ENCODE measurements at places on chromosomes 3 and 15. TPM values are rescaled to one million over a fixed set of nuclear protein-coding genes. Genes with fewer than 3 reads are reported as not detected.

The MTFMT gene
- total RNA-seq, result 24.7 TPM

The NUSAP1 gene
- 106 TPM for total RNA-seq

The GOLGA8H gene
- total RNA-seq, result 0.16 TPM

The GOLGA8B gene
- total RNA-seq, result 68.2 TPM

The FMN1 gene
- total RNA-seq, result 1.6 TPM

The VIPR1 gene
- 3.7 TPM for total RNA-seq

The C2CD4B gene
- total RNA-seq, result 0.50 TPM

DNA sequence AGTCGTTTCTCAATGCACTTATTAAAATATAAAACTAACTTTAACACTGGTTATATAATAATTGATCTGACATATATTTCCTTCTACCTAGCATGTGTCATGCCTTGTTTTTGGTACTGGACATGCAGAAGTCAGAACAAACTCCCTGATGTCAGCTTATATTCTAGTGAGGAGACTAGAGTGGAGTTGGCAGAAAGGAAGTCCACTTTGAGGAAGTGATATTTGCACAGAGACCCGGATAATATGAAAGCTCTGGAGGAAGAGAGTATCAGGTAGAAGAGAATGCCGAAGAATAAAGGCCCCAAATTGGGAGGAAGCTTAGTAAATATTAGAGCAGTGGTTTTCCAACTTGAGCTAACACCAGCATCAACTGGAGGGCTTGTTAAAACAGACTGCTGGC is 24.6 kb upstream of the ZNF280D start:
- H3K27ac ChIP-seq, result no peak overlapping the region
- H3K4me1 ChIP-seq, result no peaks in the 10 kb centered on the region
- no peak for DNase-seq
- no peaks in the 10 kb centered on the region for H3K36me3 ChIP-seq

GRCh38 chr3:48425281-48425812 is 4.5 kb downstream of the PLXNB1 start:
- peak overlapping the region; percentile 60 for H3K27ac ChIP-seq
- no peak overlapping the region for H3K4me3 ChIP-seq
- peaks cover 12% of the 10 kb centered on the region for H3K36me3 ChIP-seq
- no peak for DNase-seq

DNA sequence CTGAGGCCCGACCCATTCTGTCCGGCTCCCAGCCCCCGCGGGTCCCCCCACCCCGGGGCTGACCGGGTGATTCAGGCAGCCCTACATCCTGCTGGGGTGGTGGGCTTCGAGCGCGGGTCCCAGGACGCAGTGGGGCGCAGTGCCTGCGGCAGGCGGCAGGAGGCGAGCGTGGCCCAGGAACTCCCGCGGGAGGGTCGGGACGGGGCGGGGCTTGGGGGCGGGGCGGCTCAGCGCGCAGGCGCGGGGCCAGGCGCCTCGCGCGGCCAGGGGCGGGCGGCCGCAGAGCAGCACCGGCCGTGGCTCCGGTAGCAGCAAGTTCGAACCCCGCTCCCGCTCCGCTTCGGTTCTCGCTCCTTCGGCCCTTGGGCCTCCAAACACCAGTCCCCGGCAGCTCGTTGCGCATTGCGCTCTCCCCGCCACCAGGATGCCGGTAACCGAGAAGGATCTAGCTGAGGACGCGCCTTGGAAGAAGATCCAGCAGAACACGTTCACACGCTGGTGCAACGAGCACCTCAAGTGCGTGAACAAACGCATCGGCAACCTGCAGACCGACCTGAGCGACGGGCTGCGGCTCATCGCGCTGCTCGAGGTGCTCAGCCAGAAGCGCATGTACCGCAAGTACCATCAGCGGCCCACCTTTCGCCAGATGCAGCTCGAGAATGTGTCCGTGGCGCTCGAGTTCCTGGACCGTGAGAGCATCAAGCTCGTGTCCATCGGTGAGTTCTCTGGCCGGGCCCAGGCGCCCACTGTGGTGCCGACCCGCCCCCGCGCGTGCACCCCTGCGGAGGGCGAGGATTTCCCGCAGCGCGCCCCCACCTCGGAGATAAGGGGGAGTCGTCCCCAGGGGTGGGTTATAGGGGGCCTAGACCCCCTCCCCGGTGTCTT is at the start of gene FLNB:
TSS of gene FLNB (plus strand) at position 282 of the 885 bp plus-strand sequence. CDS start at position 425, 143 bp downstream.
- peaks cover 60% of the 10 kb centered on the region for H3K4me1 ChIP-seq
- H3K4me3 ChIP-seq, result peak within 1 kb of the TSS; percentile 100
- peaks cover 2% of the 10 kb centered on the region for H3K36me3 ChIP-seq
- DNase-seq, result peak; percentile 77
- peak within 1 kb of the TSS; percentile 63 for H3K27ac ChIP-seq

DNA sequence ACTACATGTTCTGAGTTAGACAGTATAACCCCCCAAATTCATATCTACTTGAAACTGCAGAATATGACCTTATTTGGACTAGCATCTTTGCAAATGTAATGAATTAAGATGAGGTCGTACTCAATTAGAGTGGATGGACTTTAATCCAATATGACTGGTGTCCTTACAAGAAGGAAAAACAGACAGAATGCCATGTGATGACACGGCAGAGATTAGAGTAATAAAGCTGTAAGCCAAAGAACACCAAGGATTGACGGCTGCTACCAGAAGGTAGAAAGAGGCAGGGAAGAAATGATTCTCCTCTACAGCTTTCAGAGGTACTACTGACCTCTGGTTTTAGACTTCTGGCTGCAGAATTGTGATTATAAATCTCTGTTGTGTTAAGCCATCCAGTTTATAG is 30.3 kb downstream of the GALK2 start:
- H3K27ac ChIP-seq, result no peak overlapping the region
- no peaks in the 10 kb centered on the region for H3K36me3 ChIP-seq
- no peaks in the 10 kb centered on the region for H3K27me3 ChIP-seq
- DNase-seq, result no peak
- no peaks in the 10 kb centered on the region for H3K4me1 ChIP-seq
- H3K4me3 ChIP-seq, result no peak overlapping the region

- peak overlapping the region; percentile 81 for H3K4me3 ChIP-seq
- peaks cover 19% of the 10 kb centered on the region for H3K4me1 ChIP-seq
- H3K27ac ChIP-seq, result peak overlapping the region; percentile 89
- H3K27me3 ChIP-seq, result no peaks in the 10 kb centered on the region
- H3K36me3 ChIP-seq, result no peaks in the 10 kb centered on the region
- peak; percentile 41 for DNase-seq
Observed at GRCh38 chr15:44194323-44195150, 534 bp downstream of the FRMD5 start.

- no peaks in the 10 kb centered on the region for H3K4me1 ChIP-seq
- H3K4me3 ChIP-seq, result no peak overlapping the region
- no peaks in the 10 kb centered on the region for H3K27me3 ChIP-seq
Observed at GRCh38 chr15:88878720-88879184, 16.6 kb downstream of the HAPLN3 start.

- no peaks in the 10 kb centered on the region for H3K36me3 ChIP-seq
- no peaks in the 10 kb centered on the region for H3K27me3 ChIP-seq
- H3K27ac ChIP-seq, result no peak overlapping the region
- DNase-seq, result no peak
Observed at GRCh38 chr3:4574426-4574965, 81.3 kb downstream of the ITPR1 start.

DNA sequence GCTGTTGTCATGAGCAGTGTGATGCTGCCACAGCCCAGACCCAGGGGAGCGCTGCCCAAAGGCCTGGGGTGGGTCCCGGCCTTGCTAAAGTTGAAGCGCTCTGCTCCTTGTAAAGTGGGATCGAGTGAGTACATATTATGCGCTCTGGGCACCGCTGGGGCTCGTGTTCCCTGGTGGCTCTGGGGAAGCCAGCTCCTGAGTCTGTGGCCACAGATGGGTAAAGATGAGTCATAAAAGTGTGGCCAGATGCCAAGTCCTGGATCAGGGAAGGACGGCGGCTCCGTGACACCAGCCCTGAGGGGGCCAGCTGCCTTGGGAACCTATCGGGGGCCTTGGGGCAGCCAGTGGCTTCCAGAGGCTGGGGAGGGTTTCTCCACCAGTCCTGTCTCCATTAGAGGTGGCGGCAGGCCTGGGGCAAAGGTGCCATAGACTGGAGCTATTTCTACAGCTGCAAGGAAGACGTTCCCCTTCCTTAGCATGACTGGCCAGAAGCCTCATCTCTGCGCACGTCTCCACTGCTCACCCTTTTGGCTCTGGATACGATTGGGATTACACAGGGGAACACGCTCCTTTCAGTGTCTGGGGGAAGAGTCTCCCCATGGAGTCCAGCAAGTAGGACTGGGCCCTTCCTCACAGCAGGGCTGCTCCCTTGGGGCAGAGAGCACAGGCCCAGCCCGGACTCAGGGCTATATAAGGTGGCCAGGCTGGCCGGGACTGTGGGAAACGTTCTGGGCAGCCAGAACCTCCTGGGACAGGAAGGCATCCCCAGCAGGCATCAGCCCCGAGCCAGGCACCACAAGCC is 1.2 kb upstream of the ITIH4 start:
- no peaks in the 10 kb centered on the region for H3K36me3 ChIP-seq
- peaks cover 9% of the 10 kb centered on the region for H3K4me1 ChIP-seq
- H3K27ac ChIP-seq, result no peak overlapping the region

DNA sequence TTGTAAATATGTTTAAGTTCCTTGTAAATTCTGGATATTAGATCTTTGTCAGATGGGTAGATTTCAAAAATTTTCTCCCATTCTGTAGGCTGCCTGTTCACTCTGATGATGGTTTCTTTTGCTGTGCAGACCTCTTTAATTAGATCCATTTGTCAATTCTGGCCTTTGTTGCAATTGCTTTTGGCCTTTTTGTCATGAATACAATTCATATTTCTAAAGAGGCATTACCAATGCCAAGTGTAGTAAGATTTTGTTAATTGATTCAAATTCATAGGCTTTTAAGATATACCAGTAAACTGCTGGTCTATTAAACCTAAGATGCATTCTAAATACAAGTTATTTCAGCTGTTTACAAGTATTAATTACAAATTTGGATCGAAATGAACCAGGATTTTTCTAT is 31.0 kb downstream of the PIK3R4 start:
- DNase-seq, result no peak
- no peaks in the 10 kb centered on the region for H3K27me3 ChIP-seq
- no peak overlapping the region for H3K27ac ChIP-seq
- H3K4me3 ChIP-seq, result no peak overlapping the region
- H3K36me3 ChIP-seq, result no peaks in the 10 kb centered on the region
- no peaks in the 10 kb centered on the region for H3K4me1 ChIP-seq

DNA sequence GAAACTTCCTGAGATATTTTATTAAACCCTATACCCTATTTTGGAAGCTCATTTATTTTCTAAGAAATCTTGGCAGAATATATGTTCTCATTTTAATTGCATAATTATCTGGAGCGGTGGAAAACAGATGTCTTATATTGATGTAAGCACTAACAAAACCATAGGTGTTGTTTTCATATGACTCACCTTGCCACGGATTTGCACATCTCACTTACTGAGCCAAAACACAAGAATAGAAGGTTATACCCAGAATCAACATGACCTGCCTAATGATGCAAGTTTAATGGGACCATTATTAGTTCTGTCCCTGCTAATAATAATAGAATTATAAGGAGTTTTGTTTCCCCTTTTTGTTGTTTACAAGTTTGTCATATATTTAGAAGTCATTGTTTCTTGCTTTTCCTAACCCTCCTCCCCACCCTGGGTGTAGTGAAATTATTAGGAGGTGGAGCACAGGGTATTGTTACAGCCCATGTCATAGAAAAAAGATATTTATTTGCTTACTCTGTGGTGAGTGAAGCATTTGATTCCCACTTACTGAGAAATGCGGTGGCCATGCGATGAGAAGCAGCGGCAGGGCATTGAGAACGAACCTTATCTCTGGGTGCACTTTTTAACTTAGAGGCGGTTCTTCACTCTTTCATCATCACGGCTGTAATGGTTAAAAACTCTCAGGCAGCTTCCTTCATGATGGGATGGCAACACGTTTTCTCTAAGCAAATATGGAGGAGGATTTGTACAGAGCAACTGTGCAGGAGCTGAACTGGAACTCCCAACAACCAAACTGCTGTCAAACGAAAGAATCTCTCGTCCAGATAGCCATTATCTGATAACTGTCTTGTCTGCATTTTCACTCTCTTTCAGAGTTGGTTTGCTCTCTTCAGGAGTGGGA is 521 bp downstream of the IL5RA start:
- peaks cover 17% of the 10 kb centered on the region for H3K4me1 ChIP-seq
- H3K4me3 ChIP-seq, result no peak overlapping the region
- no peak for DNase-seq
- H3K27ac ChIP-seq, result peak overlapping the region; percentile 53
- H3K27me3 ChIP-seq, result no peaks in the 10 kb centered on the region

DNA sequence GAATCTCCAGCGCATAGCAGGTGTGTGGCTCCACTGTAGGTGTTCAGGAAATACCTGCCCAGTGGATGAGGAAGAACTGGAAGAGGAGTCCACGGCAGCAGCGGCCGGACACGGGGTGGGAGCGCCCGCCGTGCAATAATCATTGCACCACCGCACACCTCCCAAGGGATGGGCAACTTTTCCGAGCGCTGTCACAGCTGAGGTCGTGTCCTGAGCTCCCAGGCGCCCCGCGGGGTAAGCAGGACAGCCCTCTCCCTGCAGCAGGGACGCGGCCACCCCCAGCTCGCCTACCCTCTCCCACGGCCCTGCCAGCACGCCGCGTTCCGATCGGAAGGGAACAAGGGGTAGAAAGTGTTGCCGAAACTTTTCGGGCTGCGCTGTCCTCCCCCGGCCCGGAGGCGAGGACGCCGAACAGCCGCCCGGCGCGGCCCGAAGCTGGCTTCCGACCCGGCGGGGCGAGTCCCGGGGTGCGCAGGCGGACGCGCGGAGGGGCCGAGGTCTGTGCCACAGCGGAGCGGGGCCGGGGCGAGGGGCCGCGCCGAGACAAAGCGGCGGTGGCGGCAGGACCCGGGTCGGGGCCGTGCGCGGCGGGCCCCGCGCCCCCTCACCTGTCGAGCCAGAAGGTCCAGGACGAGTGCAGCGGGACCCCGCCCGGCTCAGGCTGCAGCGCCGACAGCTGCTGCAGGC is 475 bp downstream of the EIF4E3 start:
- H3K27me3 ChIP-seq, result peaks cover 3% of the 10 kb centered on the region
- H3K4me1 ChIP-seq, result 0 out of 2 replicates have a peak, but pooled peaks cover 2% of the 10 kb centered on the region
- H3K27ac ChIP-seq, result no peak overlapping the region
- peak; percentile 45 for DNase-seq
- H3K4me3 ChIP-seq, result peak overlapping the region; percentile 76

DNA sequence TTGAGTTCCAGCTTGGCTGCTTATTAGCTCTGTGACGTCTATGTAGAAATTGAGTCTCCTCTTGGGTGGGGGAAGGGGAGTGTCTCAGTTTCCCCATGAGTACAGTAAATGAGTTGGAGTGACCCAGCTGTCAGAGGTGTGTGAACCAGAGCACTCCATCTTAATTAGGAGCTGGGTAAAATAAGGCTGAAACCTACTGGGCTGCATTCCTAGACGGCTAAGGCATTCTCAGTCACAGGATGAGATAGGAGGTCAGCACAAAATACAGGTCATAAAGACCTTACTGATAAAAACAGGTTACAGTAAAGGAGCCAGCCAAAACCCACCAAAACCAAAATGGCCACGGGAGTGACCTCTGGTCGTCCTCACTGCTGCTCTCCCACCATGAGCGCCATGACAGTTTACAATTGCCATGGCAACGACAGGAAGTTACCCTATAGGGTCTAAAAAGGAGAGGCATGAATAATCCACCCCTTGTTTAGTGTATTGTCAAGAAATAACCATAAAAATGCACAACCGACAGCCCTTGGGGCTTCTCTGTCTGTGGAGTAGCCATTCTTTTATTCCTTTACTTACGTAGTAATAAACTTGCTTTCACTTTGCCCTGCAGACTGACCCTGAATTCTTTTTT is 222.4 kb downstream of the CACNA2D3 start:
- no peak overlapping the region for H3K4me3 ChIP-seq
- no peaks in the 10 kb centered on the region for H3K36me3 ChIP-seq
- no peak for DNase-seq
- H3K27me3 ChIP-seq, result no peaks in the 10 kb centered on the region

- no peak overlapping the region for H3K27ac ChIP-seq
- H3K36me3 ChIP-seq, result no peaks in the 10 kb centered on the region
- DNase-seq, result peak; percentile 21
- H3K4me1 ChIP-seq, result peaks cover 8% of the 10 kb centered on the region
- no peaks in the 10 kb centered on the region for H3K27me3 ChIP-seq
Observed at GRCh38 chr15:70243686-70244540, 146.2 kb upstream of the TLE3 start.

Measured in Caco-2 (cell line).